ENCODE measurements at places on chromosomes 5 and 9.
A peak's percentile ranks its signal among the peaks of the same experiment; 100 is the strongest.

GRCh38 chr9:104386425-104387069 lies 117.5 kb upstream of the OR13F1 start:
- DNase-seq: peak; percentile 9

DNA sequence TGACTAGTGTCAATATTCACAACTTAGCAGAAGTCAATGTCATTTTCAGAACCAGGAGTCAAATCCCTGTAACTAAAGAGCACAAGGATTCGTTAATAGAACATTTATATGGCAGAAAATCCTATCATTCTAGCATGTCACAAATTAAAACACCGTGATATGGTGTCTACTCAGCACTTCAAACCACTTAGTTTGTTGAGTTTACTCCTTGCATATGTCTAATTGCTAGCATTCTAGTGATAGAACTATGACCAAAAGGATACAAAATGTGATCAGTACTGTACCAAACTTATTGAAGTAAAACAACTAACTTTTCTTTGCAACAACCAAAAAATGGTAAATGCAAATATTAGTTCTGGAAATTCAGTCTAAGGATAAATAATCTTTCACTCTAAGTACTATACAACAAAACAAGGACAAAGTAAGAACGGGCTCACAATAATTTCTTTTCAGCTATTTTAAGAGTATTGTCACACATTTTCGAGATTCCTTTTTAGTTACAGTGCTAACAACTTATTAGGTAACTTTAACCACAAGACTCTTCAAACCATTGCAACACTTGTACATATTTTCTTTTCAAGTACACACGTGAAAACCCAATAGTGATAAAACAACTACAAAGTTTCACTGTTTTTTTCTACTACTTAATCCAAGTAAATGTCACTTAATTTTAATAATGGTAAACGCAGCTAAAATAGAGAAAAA lies 845.2 kb upstream of the CDH10 start:
- DNase-seq: no peak

DNA sequence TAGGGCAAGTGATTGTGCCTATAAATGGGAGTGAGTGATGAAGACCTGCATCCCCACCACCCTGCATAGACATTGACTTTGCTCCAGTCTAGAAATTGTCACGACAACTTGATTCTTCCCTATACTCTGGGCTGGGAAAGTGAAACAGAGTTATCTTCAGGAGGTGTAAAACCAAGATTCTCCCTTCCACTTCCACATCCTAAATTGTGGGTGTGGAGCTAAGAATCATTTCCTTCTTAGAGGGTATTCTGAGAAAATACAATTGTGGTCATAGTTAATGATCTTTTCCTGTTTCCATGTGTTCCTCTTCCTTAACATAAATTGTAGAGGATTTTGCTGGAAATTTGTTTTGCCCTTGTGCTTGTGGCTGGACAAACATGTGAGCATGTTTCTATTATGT lies 96.8 kb upstream of the PJA2 start:
- DNase-seq: no peak

DNA sequence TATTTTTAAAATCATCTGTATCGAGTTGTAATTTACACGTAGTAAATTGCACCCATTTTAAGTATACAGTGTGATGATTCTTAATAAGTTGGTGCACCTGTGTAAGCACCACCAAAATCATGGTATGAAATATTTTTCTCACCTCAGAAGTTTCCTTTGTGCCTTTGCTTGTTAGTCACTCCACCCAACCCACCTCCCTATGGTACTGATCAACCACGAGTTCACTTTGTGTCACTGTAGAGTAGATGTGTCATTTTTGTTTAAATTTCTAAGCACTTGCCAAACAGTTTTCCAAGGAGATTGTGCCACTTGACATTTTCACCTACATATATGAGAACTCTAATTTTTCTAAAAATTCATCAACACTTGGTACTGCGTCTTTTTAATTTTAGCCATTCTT lies 806.5 kb downstream of the TLR4 start:
- peak; percentile 15 for DNase-seq

- DNase-seq: peak; percentile 22
These were observed 963 bp upstream of the HTR1A start for GRCh38 chr5:63963080-63963735.

GRCh38 chr5:154193701-154194121 lies 3.2 kb downstream of the GALNT10 start:
- DNase-seq: no peak

DNA sequence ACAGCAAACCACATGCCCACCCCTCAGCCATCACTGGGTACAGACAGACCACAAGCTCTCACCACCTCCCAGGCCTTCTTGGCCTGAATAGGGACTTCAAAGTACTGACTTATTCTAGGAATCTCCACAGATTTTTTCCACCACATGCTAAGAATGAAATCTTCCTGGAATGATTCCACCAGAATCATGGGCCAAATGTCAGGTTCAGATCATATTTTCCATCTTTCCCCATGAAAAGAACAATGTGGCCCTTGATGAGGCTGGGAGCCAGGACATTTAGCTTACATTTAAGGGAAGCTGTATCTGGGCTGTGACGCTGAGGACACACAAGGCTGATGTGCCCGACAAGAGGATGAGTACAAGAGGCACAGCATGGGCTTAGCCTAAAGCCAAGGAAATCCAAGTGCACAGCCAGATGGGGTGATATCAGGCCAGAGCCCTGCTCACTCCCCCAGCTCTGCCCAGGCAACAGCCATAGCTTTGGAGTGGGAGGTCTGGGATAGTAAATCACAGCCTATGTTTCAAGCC lies 28.1 kb downstream of the ACSL6 start:
- DNase-seq: no peak

- no peak for DNase-seq
These were observed 280.4 kb downstream of the TLE1 start for GRCh38 chr9:81408951-81409350.

GRCh38 chr5:143920772-143921171 lies 108.8 kb downstream of the HMHB1 start:
- no peak for DNase-seq
